ENCODE measurements at places on chromosomes 1 and 21.
A peak's percentile ranks its signal among the peaks of the same experiment; 100 is the strongest.

GRCh38 chr1:107871259-107871658 lies 93.7 kb downstream of the VAV3 start:
- DNase-seq = no peak

GRCh38 chr1:119653839-119654170 lies 5.7 kb upstream of the ZNF697 start:
- no peak for DNase-seq

DNA sequence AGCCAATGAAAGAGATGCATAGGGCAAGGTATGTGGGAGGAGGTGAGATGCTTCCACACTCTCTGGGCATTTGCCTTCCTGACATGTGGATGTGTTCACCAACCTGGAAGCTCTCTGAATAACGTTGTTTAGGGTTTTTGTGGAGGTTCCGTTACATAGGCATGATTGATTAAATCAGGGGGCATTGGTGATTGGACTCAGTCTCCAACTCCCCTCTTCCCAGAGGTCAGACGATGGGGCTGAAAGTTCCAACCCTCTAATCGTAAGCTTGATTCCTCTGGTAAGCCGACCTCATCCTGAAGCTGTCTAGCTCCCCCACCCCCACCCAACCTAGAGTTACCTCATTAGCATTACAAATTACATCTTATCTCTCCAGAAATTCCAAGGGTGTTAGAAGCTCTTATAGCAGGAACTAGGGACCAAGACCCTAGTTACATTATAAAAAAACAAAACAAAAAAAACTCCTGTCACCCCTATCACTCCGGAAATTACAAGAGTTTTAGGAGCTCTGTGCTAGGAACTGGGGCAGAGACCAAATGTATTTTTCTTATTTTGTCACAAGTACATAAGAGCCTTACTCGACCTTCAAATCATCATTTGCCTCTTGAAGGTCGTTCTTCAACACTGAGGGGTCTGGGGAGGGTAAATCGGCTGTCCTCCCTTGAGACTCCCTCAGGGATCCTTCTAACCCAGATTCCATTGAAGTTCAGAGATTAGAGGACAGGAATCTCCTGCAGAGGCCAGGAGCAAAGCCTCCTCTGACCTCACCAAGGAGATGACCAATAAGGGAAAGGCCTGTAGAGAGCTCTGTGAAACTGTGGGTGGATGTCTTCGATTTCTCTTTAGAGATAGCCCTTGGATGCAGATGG lies 58.2 kb downstream of the DNTTIP2 start:
- DNase-seq = no peak

DNA sequence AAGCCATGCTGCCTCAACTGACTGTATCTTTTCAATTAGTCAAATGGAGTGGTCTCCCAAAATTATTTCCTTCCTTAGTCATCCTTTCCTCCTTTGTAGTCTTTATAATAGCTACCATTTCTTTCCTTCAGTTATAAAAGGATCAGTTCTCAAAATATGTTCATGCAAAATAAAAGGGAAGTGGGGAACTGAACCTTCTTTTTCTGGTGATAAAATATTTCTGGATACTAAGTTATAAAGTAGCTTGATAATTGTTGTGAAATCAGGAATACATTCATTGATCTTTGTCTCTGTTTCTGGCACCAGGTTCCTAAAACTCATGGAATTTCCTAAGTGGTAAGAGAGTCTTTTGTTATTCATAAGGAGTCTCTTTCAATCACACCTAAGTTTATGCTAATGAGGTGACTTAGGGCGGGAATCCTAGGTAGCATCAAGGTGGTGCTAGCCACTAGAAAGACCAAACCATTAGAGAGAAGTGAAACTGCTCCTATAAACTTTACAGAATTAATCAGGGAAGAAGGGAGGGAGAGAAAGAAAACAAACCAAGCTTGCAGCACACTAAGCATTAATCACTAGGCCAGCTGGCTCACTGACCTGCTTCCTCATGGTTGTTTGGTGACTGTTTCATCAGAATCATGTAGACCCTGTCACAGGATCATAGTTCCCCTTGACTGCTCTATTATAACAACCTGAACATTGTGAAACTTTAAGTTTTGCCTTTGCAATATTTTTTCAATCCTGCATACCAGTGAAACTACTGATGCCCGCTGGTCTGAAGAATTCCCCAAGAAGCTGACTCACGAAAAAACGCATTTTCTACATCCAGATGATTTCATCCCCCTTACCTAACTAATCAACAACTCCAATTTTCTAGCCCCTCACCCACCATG lies 161.6 kb upstream of the PTBP2 start:
- no peak for DNase-seq

- no peak for DNase-seq
These were observed 6.8 kb upstream of the IL24 start for GRCh38 chr1:206890125-206891060.

- no peak for DNase-seq
These were observed 6.9 kb upstream of the ANKRD35 start for GRCh38 chr1:145892486-145893087.

- no peak for DNase-seq
These were observed 33.5 kb upstream of the UTS2 start for GRCh38 chr1:7886405-7886745.

DNA sequence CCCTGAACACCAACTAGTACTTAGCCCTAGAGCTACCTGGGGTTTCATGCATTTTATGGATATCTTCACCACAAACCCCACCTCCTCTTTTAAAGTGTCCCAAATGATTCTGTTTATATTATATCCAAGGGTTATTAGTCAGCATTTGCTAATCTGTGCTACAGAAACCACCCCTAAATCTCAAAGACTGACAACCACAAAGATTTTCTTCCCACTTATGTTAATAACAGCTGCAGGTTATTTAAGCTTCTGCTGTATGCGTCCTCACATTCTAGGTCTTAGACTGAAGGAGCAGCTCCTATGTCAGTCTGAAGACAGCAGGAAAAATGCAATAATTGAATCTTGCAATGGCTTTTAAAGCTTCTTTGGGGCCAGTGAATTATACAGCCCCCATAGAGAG lies 11.2 kb upstream of the PHC2 start:
- DNase-seq = no peak

DNA sequence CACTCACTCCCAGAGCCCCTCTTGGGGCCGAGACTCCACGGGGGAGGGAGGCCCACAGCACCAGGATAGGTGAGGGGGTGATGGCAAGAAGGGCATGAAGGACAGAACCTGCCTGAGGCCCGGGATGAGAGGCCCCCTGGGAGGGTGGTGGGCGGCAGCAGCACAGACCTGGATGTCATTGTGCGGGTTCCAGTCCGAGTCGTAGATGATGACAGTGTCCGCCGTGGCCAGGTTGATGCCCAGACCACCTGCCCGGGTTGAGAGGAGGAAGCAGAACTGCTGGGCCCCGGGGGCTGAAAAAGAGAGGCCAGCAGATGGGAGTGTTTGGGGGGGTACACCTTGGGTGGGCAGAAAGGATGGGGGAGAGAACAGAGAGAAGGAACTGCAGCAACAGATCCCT lies 50.1 kb downstream of the CHD5 start:
- no peak for DNase-seq

DNA sequence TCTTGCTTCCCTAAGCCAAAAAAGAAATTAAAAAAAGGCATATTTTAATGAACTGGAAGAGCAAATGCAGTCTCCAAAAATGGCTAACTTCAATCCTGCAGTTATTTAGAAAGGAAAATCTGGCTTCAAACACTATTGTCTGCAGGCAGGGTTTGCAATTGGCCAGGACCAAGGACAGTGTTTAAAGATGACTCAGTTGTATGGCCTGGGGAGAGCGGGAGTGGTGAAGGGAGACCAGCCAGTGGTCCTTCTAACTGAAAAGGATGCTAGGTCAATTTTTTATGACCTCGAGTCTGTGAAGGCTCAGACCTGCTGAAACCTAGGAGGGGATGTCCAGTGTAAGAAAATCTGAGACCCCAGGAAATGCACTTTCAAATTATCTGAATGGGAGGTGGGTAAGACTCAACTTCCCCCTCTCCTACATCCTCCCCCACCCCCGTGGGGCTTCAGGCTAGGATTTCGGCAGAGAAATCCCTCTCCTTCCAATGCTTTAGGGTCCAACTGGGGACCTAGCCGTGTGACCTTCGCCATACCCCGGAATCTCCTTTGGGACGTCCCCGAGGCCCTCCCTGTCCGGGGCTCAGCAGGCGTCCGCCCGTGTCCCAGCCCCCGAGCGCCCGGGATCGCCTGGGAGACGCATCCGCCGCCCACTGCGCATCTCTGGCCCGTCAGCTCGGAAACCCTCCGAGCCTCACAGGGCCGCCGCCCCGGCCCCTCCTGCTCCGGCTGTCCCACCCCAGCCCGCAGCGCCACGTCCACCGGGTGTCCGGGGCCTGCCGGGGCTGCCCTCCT lies 602 bp upstream of the RIMKLA start:
- no peak for DNase-seq

DNA sequence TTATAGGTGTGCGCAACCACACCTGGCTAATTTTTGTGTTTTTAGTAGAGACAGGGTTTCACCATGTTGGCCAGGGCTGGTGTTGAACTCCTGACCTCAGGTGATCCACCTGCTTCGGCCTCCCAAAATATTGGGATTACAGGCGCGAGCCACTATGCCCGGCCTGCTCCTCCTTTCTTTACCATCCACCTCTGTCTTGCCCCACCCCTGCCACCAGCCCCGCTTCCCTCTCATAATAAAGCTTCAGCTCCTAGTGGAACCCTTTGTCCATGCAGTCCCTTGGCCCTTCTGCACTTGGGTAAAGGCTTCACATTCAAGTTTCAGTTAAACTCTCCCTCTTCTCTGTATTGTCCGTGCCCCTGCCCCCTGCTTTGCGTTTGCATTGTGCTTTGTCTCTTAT lies 120.1 kb downstream of the CAMTA1 start:
- no peak for DNase-seq

GRCh38 chr1:56473582-56474270 lies 105.6 kb downstream of the PLPP3 start:
- DNase-seq = no peak

DNA sequence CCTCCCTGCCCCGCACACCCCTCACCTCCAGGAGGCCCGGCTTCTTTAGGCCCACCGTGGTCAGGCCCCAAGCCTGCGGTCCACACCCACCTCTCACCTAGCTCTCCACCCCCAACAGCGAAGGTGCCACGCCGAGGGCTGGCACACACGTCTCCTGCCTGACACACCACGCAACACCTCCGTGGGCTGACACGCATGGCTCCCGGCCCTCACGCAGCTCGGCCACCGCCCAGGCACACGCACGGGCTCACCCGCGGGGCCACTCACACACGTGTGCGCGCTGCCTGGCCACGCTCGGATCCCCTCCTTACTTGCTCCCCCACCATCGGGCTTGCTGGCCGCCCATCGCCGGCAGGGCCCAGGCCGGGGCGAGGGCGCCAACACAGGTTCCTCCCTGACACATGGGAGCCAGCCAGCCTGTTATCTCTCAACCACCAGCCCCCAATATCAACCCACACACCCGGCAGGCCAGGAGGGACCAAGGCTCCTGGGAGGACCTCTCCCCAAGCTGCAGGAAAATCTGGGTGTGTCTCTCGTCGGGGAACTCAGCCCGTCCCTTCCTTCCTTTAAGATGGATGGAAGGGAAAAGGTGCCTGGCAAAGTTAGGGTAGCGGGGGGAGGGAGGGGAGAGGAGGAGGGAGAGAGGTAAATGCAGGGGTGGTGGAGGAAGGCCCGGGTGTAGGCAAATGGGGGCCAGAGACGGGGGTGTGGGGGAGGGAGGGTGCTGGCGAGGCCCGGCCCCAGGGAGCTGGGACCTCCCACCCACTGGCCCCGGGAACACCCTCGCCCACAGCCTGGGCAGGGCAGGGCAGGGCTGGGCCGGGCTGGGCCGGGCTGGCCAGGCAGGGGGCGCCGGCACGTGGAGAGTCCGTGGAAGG lies 546 bp downstream of the ELOVL1 start:
- DNase-seq = no peak

DNA sequence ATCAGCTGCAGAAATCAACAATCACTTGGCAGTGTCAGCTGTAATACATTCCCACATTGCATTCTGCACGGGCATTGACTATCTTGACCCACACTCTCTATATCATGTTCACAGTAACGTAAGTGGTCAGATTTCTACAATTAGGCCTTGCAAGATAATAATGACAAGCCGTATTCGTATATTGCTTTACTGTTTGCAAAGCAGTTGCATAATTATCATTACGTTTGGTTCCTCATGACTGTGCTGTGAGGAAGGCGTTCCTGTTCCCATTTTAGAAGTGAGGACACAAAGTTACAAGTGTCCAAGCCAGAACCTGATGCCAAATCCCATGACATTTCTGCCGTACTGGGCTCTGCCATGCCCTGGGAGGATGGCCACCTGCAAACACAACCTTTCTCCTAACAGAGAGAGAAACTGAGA lies 53.5 kb upstream of the TARBP1 start:
- DNase-seq = no peak

GRCh38 chr1:221573756-221574155 lies 168.1 kb downstream of the DUSP10 start:
- DNase-seq = no peak

DNA sequence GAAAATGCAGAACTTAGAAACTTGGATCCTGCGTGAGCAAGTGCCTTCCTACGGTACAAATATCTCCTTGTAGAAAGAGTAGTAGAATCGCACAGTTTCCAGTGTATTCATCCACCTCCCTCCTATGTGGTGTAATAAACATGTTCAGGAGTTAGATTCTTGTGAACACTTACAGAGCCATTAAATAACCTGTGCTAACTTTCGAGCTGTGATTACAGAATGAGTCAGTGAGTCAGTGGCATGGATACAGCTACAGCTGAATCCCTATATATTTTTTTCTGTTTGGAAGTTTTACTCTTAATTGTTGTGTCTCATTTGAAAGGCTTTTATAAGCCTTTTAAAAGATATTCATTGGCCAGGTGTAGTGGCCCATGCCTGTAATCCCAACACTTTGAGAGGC lies 148.7 kb downstream of the EDEM3 start:
- no peak for DNase-seq

- DNase-seq = no peak
These were observed 41.2 kb downstream of the LPAR3 start for GRCh38 chr1:84851839-84852238.

- DNase-seq = no peak
These were observed 55.6 kb upstream of the FBXO28 start for GRCh38 chr1:224058303-224058702.

GRCh38 chr1:31183927-31184554 lies 55.6 kb downstream of the NKAIN1 start:
- peak; percentile 47 for DNase-seq

- DNase-seq = peak; percentile 56
These were observed 50.1 kb upstream of the PCBP3 start for GRCh38 chr21:45593162-45594022.

- DNase-seq = no peak
These were observed 60.8 kb downstream of the FASLG start for GRCh38 chr1:172719694-172720138.

- DNase-seq = no peak
These were observed 354.8 kb upstream of the BRINP3 start for GRCh38 chr1:190832511-190832910.

DNA sequence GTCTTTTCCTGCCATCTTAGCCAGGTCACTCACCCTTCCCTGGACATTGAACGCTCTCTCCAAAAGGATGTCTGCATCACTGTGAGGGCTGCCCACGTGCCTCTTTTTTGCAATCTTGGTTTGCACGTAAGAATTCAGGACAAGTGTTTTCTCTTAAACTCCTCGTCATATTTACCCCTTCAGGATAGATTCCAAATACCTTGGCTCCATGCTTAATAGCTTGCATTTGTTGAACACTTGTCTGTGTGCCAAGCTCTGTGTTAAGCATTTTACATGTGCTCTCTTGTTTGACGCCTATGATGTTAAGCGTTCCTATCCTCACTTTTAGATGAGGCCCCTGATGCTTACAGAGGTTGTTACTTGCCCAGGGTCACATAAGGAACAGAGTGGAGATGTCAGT lies 29.8 kb downstream of the RCSD1 start:
- DNase-seq = no peak
